ENCODE measurements at places on chromosomes 7 and 10.

- no peak for DNase-seq
These were observed 85.0 kb upstream of the FGL2 start for GRCh38 chr7:77284616-77285015.

DNA sequence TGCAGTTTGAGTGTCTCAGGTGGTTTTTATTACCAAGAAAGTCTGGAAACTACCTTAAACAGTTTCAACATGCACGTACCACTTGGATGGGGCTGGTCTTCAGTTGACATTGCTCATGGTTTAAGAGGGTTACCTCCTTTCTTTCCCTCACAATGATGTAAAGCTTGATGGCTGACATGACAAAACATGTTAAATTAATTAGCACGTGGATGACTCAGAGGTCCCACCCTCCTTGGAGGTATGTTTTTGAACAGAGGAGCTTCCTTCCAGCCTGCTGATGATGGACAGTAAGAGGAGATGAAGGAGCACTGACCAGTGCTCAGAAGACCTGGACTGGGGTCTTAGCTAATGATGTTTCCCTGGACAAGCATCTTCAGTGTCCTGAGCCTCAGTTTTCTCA lies 322.3 kb upstream of the PODXL start:
- no peak for DNase-seq

- no peak for DNase-seq
These were observed 39.0 kb downstream of the ADK start for GRCh38 chr10:74189999-74190421.

DNA sequence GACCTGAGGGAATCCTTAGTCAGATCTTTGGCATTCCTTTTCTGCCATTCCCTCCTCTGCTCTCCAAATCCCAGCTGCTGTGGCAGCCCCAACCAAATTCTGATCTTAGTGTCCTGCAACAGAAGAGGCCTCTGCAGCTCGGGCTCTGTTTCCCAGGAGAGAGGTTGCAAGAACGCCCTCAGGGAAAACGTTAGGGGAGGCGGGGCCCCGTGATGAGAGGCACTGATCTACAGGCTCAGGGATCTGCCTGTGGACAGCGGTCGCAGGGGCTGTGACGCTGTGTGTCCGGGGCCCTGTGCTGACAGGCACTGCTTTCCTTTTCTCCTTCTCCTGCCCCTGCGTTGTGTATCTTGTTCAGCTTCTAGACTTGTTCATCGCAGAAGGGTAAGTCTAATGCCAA lies 57.3 kb upstream of the DPYSL4 start:
- no peak for DNase-seq

DNA sequence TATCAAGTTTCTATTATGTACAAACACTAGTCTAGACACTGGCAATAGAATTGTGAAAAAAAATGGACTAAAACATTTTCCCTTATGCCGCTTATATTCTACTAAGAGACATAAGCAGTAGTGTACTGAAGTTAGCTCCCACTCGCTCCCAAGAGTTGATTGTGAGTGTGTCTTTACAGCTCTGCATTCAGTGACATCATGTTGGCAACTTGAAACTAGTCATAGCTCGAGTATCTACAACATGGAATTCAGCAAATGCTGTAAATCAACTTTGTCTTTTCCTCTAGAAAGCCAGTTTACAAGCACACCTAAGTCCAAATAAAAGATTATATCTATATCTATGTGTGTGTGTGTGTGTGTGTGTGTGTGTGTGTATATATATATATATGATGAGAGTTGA lies 58.8 kb upstream of the MAGI2 start:
- DNase-seq: no peak

Data from activated CD4-positive, alpha-beta T cell treated with anti-CD3 and anti-CD28 coated beads for 1 hour (primary cell).